ENCODE measurements at places on chromosomes 12 and 14. TPM values are rescaled to one million over a fixed set of nuclear protein-coding genes. Genes with fewer than 3 reads are reported as not detected.

The CIROP gene
- not detected for total RNA-seq

The PTCSC3 gene
- not detected for total RNA-seq

The SLCO1C1 gene
- not detected for total RNA-seq

The BEGAIN gene
- total RNA-seq: 0.48 TPM

All from foreskin keratinocyte (primary cell).